NCI-H1436 (cell line): ENCODE measurements at places on chromosomes 2 and 18.

DNA sequence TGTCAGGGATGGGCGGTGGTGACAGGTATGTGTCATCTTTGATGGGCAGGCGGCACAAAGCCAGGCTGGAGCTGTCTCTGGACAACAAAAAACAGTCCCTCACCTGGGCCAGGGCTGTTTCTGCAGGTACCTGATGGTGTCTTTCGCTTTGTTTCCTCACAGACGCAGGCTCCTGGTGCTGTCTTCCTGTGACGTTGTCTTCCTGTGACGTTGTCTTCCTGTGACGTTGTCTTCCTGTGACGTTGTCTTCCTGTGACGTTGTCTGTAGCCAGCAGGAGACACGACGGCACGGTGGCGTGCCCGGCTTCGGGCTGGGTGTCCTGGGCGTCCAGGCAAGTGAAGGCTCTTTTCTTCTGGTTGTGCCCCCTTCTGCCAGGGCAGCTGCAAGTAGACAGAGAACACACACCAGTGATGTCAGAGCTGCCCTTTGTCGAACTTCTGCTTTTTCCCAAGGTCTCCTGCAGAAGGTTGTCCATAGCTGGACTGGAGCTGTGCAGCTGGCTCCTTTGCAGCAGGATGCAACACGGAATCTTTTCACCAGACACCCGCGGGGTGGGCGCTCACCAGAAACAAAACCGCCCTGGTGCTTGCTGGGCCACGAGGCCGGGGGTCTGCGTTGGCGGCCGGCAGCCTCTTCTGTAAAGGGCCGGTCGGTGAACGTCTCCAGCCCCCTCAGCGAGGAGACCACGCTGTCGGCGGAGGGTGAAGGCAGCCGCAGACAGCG is 21.1 kb downstream of the GPR35 start:
- no peak for DNase-seq

DNA sequence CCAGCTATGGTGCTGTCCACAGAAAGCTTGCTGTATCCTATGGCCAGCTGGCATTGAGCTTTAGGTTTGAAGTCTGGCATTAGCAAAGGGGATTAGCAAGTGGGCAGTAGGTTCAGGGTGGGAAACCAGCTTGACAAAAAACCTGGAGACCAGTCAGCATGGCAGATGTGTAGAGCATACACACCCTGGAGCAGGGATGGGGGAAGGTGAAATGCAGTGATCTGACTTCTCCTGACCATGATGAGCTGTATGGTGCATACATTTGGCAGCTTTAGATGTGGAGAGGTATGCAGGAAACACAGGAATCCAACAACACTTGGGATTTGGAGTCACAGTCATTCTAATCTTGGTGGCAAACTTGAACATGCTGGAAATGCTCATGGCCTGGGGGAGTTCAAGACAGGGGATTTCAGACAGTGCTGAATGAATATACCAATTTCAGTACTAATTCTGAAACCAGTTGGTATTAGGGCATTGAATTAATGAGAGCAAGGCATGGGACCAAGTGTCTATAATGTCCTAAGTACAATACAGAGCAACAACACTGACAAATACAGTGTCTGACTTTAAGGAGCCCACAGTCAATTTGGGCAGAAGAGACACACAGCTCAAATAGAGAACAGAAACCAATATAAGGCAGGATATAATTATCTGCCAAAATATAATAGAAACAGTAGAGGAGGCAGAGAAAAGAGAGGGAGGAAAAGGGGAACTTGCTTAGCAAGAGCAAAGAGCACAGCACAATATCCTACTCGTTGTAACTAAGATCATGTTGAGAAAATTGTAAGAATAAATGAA is 11.8 kb downstream of the ARHGAP15 start:
- no peak for DNase-seq

GRCh38 chr18:78523850-78524249 is 455.8 kb upstream of the SALL3 start:
- no peak for DNase-seq

- no peak for DNase-seq
Observed at GRCh38 chr2:220191031-220191430, 563.6 kb downstream of the SLC4A3 start.

DNA sequence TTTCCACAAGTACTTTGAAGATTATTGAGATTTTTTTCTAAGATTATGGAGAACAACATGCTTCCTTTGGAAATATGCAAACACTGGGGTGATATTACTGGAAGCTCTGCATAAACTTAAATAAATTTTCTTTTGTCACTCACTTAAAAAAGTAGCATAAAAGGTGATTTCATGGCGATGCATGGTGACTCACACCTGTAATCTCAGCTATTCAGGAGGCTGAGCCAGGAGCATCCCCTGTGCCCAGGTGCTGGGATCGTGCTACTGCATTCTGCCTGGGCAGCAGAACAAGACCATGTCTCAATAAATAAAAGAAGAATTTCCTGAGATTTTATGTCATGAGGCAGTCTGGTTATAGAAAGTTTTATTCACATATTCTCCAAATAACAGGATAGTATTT is 679.1 kb upstream of the CDH2 start:
- no peak for DNase-seq

- DNase-seq, result no peak
Observed at GRCh38 chr2:201536754-201537153, 85.2 kb downstream of the STRADB start.

DNA sequence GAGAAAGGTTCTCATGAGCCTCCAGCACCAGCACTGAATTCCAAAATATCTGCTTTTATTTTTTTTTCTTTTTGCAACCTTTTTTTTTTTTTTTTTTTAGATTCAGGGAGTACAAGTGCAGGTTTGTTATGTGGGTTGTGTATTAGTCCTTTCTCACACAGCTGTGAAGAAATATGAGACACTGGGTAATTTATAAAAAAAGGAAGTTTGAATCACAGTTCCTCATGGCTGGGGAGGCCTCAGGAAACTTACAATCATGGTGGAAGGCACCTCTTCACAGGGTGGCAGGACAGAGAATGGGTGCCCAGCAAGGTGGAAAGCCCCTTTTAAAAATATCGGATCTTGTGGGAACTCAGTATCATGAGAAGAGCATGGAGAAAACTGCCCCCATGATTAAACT is 7.9 kb upstream of the TMX3 start:
- no peak for DNase-seq

DNA sequence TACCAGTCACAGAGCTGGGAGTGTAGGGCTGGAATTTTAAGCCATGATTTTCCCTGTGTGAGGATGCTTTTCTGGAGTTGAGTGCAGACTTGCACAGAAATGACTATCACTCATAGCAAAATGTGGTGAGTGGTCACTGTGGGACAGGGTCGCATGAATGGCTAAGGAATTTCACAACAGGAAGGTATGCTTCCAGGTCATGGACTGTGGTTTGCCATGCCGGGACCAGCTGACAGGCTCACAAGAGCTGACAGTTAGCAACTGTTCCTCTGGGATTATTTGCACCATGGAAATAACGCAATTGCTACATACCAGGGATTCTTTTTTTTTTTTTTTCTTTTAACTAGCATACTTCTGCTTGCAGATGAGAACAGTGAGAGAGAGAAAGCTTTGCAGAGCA is 3.8 kb upstream of the UXS1 start:
- no peak for DNase-seq

- no peak for DNase-seq
Observed at GRCh38 chr18:23226391-23226790, 91.1 kb downstream of the CABLES1 start.

DNA sequence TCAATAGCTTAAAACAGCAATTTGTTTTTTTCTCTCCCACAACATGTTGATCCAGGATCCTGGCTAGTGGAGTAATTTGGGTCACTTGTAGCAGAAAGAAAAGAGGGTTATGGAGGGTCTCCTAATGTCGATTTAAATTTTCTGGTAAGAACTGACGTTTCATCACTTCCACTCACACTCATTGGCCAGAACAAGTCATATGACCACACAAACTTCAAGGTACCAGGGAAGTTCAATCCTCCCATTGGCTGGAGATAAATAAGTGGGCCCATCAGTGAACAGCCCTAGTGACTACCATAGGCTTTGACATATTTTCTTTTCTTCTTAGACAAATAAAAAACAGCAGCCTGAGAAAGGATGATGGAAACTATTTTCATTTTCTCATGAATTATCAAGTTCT is 8.3 kb upstream of the TMEM131 start:
- no peak for DNase-seq

GRCh38 chr2:132740081-132740720 is 70.2 kb upstream of the LYPD1 start:
- DNase-seq, result no peak

DNA sequence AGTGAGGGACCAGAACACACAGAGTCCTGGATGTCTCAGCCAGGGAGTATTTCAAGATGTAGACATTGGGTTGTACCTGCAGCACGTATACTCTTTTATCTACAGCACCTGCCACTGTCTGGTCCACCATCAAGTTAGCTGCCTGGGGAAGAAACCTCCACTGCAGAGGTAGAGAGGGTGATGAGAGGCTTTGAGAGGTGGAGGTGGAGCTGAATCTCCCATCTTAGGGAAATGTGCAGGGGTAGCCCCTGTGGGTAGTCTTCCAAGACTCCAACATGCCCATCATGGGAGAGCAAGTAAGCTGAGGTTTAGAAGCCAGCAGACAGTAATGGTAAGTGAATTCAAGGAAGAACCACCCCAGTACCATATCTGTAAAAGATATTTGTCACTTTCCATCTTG is 93.3 kb upstream of the CELF4 start:
- no peak for DNase-seq

- no peak for DNase-seq
Observed at GRCh38 chr18:70494524-70494923, 205.7 kb downstream of the SOCS6 start.

DNA sequence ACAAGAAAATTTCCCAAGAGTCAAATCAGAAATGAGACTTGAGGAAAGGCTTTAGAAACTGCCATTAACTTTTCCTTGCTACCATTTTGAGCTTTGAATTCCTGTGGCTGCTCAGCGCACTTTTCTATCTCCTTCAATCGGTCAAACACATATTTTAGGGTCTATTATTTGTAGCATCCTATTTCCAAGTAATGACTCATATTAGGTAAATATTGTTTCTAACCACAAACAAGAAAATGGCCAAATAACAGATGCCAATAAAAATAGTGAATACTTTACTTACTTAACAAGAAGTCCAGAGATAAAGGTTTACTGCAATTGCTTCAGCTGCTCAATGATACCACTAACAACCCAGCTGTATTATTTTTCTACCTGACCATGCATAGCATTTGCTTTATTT is 29.7 kb upstream of the CCDC178 start:
- DNase-seq, result no peak

DNA sequence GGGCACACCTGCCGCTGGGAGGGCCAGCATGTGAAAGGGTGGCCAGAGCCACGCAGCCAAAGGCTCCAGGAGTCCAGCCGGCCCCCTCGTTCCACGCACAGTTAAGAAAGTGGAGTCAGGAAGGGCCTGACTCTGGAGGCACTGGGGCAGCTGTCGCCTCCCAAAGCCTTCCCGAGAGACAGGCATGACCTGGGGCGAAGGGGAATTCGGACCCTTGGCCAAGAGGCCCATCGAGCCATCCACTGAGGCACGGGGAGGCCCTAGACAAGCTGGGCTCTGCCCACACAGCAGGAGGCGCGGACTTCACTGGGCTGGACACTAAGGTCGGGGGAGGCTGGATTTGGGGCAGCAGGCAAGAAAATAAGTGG is 38.5 kb upstream of the SNED1 start:
- DNase-seq, result no peak

GRCh38 chr2:21036708-21037670 is 6.9 kb downstream of the APOB start:
- no peak for DNase-seq

DNA sequence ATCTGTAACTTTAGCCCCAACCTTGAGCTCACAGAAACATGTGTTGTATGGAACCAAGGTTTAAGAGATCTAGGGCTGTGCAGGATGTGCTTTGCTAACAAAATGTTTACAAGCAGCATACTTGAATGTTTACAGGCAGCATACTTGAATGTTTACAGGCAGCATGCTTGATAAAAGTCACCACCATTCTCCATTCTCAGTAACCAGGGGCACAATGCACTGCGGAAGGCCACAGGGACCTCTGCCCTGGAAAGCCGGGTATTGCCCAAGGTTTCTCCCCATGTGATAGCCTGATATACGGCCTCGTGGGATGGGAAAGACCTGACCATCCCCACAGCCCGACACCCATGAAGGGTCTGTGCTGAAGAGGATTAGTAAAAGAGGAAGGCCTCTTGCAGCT is 52.4 kb downstream of the LONRF2 start:
- no peak for DNase-seq

DNA sequence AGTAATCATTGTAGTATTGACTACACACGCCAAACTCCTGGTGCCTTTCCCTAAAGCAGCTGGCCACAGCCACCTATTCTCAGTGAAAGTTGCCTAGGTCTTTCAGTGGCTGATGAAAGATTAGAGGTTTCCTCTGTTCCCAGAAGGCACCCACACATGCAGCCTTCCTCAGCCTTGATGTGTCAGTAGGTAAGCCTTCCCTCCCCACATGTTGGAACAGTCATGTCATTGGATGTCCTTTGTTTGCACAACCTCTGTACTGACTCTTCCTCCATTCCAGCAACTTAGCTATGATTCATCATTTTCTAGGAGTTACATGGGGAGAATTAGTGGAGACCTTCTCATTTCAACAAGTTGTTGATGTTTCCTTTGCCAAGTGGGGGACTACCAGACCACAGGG is 630.8 kb upstream of the SLC39A10 start:
- no peak for DNase-seq

- DNase-seq, result no peak
Observed at GRCh38 chr2:218245214-218245613, 15.6 kb upstream of the GPBAR1 start.

DNA sequence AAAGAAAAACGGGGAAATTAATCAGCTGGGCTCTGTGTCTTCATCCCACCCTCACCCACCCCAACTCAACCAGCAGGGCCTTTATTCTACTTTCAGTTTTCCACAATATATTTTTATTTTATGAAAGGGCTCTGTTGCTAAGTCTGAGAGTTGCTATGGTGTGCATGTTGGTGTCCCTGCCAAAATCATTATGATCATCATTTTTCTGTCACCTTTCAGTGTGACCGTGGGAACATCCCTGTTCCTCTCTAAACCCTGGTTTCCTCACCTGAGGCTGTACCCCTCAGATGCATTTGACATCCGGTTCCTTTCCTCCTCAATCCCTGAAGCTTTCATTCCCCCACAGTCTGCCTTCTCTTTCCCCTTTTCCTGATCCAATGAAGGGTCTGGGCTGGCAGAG is 180.5 kb downstream of the ZFP36L2 start:
- DNase-seq, result no peak

DNA sequence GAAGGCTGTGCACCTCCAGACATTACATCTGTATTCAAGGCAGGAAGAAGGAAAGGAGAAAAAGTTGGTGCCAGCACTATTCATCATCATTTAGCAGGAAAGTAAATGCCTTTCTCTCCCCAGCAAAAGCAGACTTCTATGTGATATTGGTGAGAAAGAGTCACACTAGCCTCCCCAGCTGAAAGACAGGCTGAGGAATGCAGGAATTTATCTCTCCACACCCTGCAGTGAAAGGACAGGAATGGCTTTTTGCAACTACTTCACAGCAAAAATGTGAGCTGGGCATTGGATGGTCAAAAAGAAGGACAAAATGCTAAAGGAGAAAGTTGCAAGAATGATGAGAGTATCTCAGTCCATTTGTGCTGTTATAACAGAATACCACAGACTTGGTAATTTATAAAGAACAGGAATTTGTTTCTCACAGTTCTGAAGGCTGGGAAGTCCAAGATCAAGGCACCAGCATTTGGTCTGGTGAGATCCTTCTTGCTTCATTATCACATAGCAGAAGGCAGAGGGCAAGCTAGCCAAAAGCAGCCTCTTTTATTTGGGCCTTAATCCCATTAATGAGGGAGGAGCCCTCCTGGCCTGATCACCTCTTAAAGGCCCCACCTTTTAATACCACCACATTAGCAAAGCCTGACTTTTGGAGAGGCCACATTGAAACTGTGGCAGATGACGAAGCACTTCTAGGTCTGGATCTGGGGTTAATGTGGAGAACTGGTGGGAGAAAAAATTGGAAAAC is 388.1 kb upstream of the SLC14A2 start:
- DNase-seq, result no peak
